ENCODE measurements at places on chromosomes 16 and 17.

DNA sequence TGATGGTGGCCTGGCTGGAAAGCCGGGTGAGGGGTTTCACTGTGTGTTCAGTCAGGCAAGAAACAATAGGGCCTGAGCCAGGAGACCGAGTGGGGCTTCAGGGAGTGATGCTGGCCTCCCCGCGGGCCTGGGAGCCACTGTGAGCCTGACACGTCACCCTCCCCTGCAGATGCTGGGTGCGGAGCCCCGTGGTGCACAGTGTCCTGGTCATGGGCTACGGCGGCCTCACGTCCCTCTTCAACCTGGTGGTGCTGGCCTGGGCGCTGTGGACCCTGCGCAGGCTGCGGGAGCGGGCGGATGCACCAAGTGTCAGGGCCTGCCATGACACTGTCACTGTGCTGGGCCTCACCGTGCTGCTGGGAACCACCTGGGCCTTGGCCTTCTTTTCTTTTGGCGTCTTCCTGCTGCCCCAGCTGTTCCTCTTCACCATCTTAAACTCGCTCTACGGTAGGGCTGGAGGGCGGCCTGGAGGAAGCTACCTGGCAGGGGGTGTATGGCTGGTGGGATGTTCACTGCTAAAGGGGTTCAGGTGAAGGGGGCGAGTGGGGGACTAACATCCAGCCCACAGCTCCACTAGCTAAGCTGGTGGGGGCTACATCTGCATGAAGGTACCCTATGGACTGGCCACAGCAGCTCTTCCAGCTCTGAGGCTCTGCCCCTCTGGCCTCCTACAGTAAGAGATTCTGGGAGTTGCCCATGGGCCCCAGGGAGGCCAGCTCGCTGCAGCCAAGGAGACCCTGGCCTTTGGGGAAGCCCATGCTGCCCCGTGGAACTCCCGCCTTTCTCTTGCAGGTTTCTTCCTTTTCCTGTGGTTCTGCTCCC, 32.4 kb downstream of the ADGRG5 start:
- DNase-seq = no peak

DNA sequence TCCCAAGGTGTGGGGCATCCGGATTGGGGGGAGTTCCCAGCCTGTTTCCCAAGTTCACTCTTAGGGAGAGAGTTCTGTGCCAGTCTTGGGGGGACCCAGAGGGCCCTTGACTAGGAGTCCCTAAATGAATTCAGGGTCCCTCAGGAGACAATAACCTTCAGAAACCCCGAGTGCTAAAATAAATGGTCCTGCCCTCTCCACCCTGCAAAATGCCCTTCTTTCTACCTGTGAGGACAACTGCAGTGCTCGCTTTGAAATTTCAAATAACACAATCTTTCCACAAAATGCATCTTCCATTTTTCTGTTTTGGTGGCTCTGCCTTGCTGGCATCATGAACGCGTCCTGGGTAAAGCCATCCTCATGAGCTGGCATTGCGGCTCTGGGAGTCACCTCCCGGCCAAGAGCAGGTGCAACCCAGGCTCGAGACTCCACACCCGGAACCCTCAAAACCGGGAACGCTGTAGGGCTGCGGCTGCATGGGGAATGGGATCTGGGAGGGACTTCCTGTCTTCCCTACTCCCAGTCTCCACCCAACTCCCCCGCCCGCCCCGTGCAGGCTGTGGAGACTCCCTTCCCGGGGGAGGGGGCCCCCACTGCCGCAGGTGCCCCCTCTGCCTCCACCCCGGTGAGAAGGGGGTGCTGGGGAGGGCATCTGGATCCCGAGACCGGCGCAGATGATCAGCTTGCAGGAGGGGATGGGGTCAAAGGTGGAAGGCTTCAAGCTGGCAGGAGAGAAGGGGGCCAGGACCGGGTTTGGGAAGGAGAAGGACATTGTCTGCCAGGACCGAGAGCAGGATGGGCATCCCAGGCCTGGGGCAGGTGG, at the start of gene ZNF205:
TSS of gene ZNF205 (plus strand) at position 529 of the 823 bp plus-strand sequence. CDS start 845 bp downstream, outside the sequence.
- DNase-seq = no peak

- DNase-seq = no peak
Observed at GRCh38 chr17:37701496-37701898, 43.4 kb downstream of the HNF1B start.

- no peak for DNase-seq
Observed at GRCh38 chr16:66487580-66488275, 60.6 kb downstream of the BEAN1 start.
